ENCODE measurements at places on chromosomes 3 and 15. TPM values are rescaled to one million over a fixed set of nuclear protein-coding genes. Genes with fewer than 3 reads are reported as not detected.
A peak's percentile ranks its signal among the peaks of the same experiment; 100 is the strongest.

SAMD7 gene
- not detected for total RNA-seq

- H3K27ac ChIP-seq, result no peak overlapping the region
- H3K4me3 ChIP-seq, result no peak overlapping the region
- H3K36me3 ChIP-seq, result peaks cover 29% of the 10 kb centered on the region
- no peaks in the 10 kb centered on the region for H3K27me3 ChIP-seq
Measured at GRCh38 chr3:45498532-45498931, 96.0 kb upstream of the LIMD1 start.

PPARG gene
- 9.7 TPM for total RNA-seq

GRCh38 chr3:5122741-5123706, 932 bp downstream of the ARL8B start:
- peaks cover 45% of the 10 kb centered on the region for H3K4me1 ChIP-seq
- H3K36me3 ChIP-seq, result no peaks in the 10 kb centered on the region
- H3K27ac ChIP-seq, result peak overlapping the region; percentile 98
- H3K27me3 ChIP-seq, result no peaks in the 10 kb centered on the region
- DNase-seq, result peak; percentile 78

DNA sequence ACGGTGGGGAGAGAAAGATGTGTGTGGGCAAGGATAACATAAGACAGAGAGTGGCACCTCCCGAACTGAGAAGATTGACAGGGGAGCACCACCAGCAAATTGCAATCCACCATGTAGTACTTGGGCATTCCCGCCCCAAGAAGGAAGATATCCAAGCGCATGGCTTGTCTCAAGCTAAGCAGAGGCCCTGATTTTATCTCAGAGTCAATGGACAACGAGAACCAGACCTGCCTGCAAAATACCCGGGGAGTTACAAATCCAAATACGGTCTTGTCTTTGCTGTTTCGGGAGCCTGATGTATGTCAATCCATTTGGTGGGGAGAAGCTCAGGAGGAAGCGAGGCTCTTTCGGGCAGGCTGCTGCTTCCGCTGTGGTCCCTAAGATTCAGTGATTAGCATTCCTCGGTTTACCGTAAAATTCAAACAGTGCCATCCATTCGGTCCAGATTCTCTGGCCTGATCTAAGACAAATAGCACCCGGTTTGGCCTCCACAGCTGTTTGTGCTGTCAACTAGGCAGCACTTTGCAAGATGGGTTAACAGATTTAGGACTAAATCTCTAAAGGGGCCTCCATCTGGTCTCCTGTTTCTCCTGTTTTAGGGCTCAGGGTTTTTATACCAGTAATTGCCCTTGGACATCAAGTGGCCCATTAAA, 97.7 kb upstream of the WNT5A start:
- no peak overlapping the region for H3K27ac ChIP-seq
- no peak overlapping the region for H3K4me3 ChIP-seq
- peaks cover 2% of the 10 kb centered on the region for H3K4me1 ChIP-seq
- H3K36me3 ChIP-seq, result no peaks in the 10 kb centered on the region
- H3K27me3 ChIP-seq, result peaks cover 3% of the 10 kb centered on the region

KIF15 gene
- 2.7 TPM for total RNA-seq

GRCh38 chr3:20052851-20053250, 12.6 kb downstream of the KAT2B start:
- H3K4me1 ChIP-seq, result peaks cover 70% of the 10 kb centered on the region
- H3K4me3 ChIP-seq, result no peak overlapping the region
- no peaks in the 10 kb centered on the region for H3K27me3 ChIP-seq
- no peaks in the 10 kb centered on the region for H3K36me3 ChIP-seq
- no peak overlapping the region for H3K27ac ChIP-seq

ARHGEF26 gene
- total RNA-seq, result 39.5 TPM

DNA sequence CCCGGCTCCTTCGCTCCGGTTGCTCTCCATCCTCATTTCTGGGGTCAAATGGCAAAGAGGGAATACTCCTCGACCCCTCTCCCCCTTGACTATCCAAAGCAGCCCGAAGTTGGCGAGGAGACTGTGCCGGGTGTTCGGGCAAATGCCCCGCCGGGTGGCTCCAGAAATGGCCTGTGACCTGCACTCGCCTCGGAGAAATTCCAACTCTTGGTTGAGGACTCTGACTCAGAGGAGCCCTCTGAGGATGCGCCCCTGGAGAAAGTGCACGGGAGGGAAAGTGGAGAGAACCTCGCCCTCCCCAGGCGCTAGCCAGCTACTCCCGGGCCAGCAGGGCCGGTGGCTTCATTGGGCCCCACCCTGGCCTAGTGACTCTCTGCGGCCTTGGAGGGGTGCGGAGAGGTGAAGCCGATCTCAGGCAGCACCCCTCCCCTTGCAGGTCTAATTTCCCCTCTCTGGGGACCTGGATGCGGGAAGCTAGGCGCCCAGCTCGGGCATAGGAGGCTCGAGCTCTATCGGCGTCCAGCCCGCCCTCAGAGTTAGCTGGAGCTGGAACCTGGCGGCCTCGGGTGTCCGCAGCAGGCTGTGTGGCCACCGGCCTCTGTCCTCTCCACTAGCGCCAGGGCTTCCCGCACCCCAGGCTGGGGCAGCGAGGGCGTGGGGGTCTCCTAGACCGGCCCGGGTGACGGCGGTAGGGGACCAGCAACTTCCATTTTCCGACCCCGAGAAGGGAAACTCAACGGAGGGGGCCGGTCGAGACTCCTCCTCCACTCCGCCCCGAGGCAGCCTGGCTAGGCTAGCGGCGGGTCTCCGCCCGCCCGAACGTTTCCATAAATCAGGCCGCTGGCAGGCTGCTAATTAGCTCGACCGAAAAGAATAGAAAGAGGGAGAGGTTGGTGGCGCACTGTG, 29.4 kb downstream of the NR2F2 start:
- H3K27me3 ChIP-seq, result peaks cover 90% of the 10 kb centered on the region
- peak overlapping the region; percentile 51 for H3K4me3 ChIP-seq
- no peaks in the 10 kb centered on the region for H3K36me3 ChIP-seq

DNA sequence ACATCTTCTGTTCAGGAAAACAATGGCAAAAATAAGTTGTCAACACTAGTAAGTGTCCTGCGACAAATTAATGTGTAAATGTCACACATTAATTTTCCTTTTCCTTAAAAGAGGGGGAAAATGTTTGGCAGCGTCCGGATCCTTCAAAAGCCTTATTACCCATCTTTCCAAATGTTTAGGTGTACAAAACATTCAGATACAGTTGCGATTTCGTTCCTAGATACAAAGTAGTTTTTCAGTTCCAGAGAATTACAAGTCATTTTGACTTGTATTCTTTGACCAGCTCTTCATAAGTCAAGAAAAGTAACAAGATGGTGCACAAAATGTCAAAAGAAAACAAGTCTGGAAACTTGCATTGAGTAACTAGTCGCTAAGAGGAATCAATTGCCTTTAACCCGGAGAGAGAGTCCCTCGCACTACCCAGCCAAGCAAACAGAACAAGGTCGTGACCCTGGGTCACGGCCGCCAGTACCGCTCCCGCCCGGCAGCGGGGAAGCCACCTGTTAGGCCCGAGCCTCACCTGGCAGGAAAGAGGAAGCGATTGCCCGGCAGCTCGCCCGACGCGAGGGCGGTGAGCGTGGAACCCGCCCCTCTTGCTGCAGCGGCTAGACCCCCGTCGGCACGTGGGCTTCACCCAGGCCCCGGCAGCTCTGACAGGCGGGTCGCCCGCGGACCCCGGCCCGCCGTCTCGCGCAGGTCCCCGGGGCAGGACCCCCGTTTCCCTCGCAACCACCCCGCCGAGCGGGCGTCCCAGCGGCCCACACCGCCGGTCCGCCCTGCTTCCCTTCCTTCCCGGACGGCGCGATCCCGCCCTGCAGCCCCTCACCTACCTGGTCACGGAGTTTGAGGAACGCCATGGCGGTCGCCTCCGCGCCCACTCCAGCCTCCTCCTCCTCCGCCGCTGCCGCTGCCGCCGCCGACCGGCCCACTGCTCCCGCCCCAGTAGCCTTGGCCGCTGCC, 61.0 kb upstream of the ANKRD28 start:
- H3K4me3 ChIP-seq, result peak overlapping the region; percentile 97
- H3K4me1 ChIP-seq, result peaks cover 20% of the 10 kb centered on the region
- H3K36me3 ChIP-seq, result no peaks in the 10 kb centered on the region
- no peaks in the 10 kb centered on the region for H3K27me3 ChIP-seq
- DNase-seq, result no peak
- peak overlapping the region; percentile 87 for H3K27ac ChIP-seq

GRCh38 chr15:59473226-59473625, 35.2 kb downstream of the FAM81A start:
- no peak overlapping the region for H3K27ac ChIP-seq
- no peaks in the 10 kb centered on the region for H3K27me3 ChIP-seq
- H3K4me3 ChIP-seq, result no peak overlapping the region
- no peaks in the 10 kb centered on the region for H3K4me1 ChIP-seq

DNA sequence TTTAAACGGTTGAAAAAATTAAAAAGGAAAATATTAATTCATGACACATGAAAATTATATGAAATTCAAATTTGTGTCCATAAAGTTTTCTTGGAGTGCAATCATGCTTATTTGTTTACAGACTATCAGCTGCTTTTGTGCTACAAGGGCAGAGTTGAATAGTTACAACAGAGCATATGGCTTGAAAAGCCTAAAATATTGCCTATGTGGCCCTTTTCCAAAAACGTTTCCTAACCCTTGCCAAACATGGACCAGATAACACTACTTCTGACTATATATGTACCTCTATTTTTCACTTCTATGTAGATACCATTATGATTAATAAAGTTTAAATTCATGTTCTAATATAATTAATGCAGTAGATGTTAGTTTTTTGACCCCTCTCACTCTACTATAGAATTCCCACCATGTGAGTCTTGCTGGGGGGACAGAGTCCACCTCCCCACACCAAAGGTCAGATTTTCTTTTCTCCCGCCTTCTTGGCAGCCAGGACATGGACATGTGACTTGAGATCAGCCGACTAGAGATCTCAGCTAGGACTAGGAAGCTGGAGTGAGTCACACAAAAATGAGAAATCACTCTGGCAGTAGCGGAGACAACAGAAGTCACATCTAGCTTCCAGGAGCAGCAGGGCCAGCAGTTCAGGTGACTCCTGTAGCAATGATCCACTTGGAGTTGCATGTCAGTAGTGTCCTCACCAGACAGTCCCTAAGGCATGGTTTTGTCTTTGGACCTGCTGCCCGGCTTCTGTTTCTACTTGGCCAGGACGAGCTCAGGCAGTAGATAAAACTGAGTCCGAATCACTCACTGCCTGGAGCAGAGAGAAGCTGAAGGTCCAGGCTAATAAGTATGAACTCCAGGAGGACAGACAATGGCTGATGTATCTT, 22.4 kb downstream of the CIAO2A start:
- no peaks in the 10 kb centered on the region for H3K27me3 ChIP-seq
- H3K27ac ChIP-seq, result peak overlapping the region; percentile 71
- no peak overlapping the region for H3K4me3 ChIP-seq
- peaks cover 34% of the 10 kb centered on the region for H3K4me1 ChIP-seq

DNA sequence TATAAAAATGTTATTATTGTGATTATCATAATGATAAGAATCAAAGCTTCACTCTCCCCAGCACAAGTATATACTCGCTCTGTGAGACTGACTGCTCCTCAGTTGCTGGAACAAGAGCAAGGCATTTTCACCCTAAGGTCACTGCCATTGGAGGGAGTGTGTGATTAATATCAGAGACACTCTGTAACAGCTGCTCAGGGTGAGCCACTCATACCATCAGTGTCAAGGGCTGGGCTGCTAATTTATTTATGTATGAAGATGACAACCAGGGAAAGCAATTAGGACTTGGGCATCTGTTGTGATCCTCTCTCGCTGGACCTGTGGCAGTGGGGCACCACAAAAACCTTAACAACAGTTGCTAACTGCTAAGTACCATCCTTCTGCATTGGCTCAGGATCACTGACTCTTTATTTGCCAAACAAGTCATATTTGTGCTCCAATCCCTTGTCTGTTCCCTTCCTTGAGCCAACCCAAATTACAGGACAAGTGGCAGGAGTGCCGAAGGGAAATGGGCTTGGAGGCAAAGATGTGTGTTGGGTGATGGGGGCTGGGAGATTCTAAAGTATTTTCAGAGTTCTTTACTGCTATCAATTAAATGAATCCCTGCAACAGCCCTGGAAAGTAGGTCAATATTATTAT, 297.5 kb upstream of the STT3B start:
- no peaks in the 10 kb centered on the region for H3K27me3 ChIP-seq
- peaks cover 53% of the 10 kb centered on the region for H3K4me1 ChIP-seq
- H3K36me3 ChIP-seq, result no peaks in the 10 kb centered on the region
- H3K4me3 ChIP-seq, result no peak overlapping the region
- peak overlapping the region; percentile 47 for H3K27ac ChIP-seq

CCDC13 gene
- total RNA-seq, result not detected

DNA sequence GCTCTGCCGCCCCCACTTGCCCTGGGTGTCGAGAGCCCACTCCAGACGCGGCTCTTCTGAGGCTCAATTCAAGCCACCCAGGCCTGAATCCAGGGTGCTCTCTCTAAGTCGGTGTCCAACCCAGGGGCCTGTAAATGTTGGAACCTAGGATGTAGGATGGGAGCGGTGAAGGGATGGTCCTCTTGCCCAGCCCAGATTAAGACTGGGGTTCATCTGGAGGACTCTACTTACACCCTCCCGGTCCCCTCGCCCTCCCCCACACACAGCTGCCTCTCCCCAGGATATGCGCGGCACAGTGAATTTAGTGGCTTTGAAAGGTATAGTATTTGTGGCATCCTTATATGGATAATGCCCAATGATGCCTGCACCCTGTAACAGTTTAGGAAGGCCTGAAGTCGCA, 822 bp upstream of the FBN1 start:
- H3K27ac ChIP-seq, result peak overlapping the region; percentile 86
- H3K27me3 ChIP-seq, result peaks cover 24% of the 10 kb centered on the region
- DNase-seq, result no peak
- H3K4me3 ChIP-seq, result peak overlapping the region; percentile 78
- peaks cover 27% of the 10 kb centered on the region for H3K4me1 ChIP-seq

Data from suprapubic skin (tissue), 4 donors.